Nephron progenitor cell (in vitro differentiated cells): ENCODE measurements at places on chromosomes 3 and 15.

DNA sequence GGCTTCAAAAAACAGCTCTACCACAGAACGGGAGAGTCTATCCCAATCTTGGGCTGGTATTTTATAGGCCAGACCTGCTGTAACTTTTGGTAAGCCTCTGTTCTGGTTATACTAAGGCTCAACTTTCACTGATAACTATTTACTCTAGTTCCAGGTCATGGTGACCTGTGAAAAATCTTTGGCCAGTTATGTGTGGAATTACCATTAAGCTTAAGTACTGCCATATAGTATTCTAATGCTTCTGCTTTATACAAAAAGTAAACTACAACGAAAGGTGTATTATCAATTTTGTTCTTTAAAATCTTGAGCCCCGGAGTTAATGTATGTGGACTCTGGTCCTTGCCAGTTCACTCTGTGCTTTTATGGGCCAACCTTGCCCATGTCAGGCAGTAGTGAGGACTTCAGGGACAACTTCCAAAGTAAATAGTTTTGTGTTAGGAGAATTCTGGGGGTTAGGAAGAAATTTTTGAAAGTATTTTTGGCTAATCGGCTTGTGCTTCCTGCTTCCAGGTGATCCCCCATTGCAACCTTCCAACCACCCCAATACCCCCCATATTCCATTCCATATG, 6.4 kb downstream of the SIAH2 start:
- DNase-seq, result no peak

- DNase-seq, result no peak
Measured at GRCh38 chr15:36210426-36210825, 369.0 kb upstream of the CDIN1 start.

DNA sequence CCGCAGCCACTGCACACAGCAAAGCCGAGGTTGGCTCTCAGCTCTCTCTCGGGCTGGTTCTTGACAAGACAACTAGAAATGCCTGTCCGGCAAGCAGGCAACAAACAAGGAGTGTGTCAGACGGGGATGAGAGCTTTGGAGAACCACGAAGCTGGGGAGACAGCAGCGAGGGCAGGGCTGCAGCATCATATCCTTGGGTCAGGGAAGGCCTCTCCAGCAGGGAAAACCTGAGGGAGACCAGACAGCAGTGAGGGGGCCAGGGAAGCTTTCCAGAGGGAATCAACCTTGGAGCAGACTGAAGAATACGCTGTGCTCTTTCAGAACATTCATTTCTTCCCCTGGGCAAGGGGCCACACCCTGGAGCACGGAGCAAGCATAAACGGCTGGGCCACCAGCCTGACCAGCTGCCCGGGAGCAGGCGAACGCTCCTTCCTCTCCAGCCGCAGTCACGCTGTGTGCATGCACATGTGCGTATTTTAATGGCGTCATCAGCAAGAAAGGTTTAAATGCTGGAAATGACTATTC, 58.7 kb downstream of the CHSY1 start:
- DNase-seq, result no peak

DNA sequence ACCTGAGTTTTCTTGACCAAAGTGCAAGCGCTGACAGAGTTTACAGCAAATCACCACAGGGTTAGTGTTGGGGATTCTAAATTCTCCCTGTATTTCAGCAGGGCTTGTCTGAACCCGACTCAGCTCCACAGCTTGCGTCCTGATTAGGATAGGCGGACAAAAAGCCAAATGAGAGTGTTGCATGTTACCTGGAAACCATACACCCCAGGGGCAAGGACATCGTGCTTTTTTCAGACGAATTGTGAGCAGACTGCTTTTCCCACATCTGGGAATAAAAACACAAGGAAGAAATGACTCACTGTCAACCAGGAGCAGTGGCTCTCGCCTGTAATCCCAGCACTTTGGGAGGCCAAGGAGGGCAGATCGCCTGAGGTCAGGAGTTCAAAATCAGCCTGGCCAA, 3.0 kb downstream of the DZIP1L start:
- DNase-seq, result no peak

GRCh38 chr3:53140847-53141845, 10.9 kb upstream of the RFT1 start:
- DNase-seq, result no peak

DNA sequence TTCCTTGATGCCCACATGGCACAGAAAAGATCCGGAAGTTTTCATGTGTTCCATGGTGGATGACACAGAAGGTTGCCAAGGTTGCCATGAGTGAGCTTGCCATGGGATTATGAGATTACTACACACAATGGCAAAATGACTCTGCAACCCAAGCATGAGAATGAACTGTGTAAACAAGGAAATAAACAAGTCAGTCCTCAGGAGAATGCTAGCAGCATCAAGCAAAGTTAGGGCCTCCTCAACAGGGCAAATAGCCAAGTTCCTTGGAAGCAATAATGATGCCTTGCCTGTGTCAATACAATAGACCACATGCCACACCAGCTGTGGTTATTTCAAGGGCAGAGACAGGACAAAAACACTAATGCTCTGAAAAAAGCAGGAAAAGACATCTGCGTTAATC, 41.8 kb downstream of the AQR start:
- DNase-seq, result no peak

- DNase-seq, result no peak
Measured at GRCh38 chr3:125073390-125073905, 17.7 kb upstream of the HEG1 start.

DNA sequence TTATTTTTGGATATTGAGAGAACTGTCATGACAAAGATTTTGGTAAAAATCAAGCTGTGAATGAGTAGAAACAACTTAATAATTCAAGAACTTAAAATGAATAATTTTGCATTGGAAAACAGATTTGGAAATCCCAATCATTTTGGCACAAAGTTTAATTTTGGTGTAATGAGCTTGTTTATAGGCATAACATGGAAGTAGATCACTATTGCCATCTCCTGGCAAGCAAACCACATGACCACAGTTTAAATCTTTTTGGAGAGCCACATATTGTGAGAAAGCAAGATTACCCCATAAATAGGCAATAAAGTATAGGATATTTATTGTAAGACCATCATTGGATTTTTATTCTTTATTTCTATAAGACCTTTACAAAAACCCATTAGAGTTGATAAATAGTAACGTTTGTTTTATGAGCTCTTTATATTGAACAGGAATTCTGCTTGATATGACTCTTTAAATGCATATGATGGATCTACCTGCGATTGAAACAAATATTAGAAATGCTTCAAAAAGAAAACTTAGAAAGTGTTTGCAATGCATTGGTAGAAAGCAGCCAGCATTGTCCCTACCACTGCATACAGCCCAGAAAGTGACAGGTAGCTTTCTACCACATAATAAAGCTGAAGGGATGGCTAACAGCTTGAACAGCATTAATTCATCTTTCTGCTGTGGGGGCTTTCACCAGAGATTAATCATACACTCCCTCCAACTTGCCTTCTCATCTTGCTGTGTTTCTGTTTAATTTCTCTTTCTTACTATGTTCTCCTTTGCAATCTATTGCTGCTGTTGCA, 766.8 kb downstream of the TBL1XR1 start:
- DNase-seq, result peak; percentile 10

DNA sequence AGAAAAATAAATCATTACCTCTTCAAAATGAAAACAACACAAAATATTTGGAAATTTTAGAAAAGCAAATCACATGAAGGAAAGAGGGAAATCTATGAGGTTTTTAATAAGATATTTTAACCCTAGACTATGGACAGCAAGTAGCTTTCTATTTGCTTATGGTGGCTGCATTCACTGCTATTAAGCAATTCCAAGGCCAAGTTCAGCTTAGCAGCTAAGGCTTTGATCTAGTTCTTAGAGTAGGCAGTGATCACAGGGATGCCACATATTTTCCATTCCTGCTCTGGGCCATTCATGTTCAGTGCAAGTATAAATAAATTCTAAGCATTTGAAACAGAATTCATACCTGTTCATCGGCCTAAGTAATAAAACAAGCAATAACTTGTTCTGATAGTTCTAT, 235.3 kb downstream of the CDIN1 start:
- no peak for DNase-seq

GRCh38 chr3:27578032-27578431, 93.8 kb upstream of the SLC4A7 start:
- no peak for DNase-seq

GRCh38 chr3:154188846-154189245, 67.7 kb downstream of the ARHGEF26 start:
- DNase-seq, result no peak

DNA sequence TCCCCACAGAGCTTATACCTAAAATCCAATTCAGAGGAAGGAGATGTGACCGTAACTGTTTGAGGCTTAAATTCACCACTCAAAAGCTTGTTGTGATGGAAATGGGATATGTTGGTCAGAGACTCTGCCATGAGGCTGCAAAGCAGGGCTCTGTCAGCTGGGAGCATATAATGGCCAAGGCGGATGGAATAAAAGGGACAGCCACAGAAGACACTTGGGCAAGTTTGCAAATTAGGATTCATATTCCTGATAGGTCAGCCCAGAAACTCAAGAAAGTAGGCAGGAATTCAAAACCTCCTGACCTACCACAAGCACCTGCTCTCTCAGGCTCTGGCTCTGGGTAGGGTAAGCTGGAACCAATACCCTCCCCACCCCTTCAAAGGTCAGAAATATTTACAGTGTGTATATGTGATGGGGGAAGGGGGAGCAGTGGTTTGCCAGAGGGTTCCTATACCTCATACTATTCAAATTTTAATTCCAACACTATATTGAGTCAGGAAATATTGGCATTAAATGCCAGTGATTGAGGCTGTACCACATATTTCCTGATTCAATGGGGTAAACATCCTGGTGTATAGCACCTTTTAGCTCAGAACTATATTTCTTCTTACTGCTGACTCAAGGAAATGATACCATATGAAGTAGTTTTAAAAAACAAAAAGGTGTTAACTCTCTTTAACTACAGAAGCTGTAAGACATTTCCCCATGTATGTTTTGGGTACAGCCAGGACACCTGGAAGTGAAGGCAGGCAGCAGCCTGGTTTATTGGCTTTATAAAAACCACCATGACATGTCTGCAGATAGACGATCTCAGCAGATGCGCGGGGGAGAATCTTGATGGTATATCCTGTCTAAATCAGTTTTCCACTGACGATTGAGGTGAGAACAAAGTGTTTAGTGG, 19.2 kb downstream of the FYCO1 start:
- DNase-seq, result no peak

- DNase-seq, result no peak
Measured at GRCh38 chr15:41891946-41892345, 1.9 kb downstream of the SPTBN5 start.

DNA sequence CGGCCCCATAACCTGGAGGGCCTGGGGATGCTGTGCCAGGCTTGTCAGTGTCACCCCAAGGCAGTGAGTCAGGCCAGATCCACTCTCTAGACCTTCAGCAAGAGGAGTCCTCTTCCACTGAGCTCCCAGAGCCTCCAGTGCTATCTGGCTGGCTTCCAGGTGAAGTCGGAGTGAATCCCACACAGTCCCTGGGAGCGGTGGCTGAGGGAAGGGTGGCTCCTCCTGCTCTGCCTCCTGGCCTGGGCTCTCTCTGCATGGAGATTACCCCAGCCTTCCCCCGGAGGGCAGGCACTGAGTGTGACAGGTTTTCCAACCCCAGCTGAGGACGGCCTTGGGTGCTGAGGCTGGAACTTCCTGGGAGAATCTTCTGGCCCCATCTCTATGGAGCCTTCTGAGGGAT, 82.7 kb downstream of the EPHB1 start:
- no peak for DNase-seq

GRCh38 chr3:159763011-159763601, 225.5 kb upstream of the IL12A start:
- DNase-seq, result peak; percentile 55

GRCh38 chr15:63436341-63436740, 54.7 kb upstream of the CA12 start:
- no peak for DNase-seq

- DNase-seq, result no peak
Measured at GRCh38 chr3:52085681-52086282, 29.4 kb upstream of the DUSP7 start.

- no peak for DNase-seq
Measured at GRCh38 chr3:174153871-174154270, 705.3 kb upstream of the NAALADL2 start.

GRCh38 chr15:46088486-46089445, 453.9 kb downstream of the SQOR start:
- DNase-seq, result no peak

GRCh38 chr15:36942248-36942827, 158.0 kb downstream of the MEIS2 start:
- DNase-seq, result no peak

GRCh38 chr3:26624209-26624765, 1.7 kb downstream of the LRRC3B start:
- peak; percentile 56 for DNase-seq

DNA sequence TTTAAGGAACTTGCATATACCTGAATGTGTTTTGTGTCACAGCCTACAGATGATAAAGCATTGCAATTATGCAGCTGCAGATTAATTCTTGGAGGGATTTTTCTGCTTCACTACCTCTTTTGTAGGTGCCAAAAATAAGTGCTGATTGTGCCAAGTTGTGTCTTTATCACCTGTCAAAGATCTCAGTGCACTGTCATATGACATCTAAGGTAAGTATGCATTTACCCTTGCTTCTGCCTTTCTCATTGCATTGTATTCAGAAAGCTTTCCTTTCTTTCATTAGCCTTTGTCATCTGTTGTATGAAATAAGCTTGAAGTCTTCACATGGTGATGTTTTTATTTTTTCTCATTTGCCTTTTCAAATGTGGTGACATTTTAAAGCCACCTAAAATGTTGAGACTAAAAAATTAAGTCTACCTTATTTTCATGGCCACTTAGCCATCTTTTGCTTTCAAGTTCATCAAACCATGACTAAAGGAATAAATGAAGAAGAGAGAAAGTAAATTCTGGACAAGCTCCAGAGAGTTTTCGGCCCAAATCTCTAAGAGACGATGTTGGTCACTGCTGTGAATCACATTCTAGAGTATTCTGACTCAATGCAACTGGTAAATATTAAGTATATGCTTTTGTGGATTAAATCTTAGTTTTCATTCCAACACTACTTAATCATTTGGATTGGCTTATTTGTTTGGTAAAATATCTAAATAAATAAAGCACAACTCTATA, 381.8 kb upstream of the EPHA3 start:
- DNase-seq, result no peak

DNA sequence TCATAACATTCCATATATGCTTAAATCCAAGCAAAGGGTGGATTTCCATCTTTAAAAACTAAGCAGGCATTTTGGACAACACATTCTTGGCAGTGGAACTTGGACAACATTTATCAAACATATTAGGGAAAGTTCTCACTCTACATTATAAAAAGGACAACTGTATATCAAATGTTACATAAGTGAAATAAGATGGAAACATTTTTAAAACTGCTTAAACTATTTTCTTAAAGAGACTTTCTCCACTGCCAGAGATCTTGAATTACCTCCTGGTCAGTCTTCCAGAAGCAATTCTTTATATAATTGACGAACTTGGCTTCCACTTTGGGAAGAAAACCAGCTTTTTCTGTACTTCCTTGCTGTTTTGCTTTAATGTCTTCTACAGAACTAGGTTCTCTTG, 109.3 kb downstream of the NEO1 start:
- no peak for DNase-seq
